Stimulated activated CD8-positive, alpha-beta memory T cell treated with anti-CD3 and anti-CD28 coated beads, Interleukin-7, amount 100 ng/mL, for 1 hour (primary cell): ENCODE measurements at places on chromosomes 2 and 18.

DNA sequence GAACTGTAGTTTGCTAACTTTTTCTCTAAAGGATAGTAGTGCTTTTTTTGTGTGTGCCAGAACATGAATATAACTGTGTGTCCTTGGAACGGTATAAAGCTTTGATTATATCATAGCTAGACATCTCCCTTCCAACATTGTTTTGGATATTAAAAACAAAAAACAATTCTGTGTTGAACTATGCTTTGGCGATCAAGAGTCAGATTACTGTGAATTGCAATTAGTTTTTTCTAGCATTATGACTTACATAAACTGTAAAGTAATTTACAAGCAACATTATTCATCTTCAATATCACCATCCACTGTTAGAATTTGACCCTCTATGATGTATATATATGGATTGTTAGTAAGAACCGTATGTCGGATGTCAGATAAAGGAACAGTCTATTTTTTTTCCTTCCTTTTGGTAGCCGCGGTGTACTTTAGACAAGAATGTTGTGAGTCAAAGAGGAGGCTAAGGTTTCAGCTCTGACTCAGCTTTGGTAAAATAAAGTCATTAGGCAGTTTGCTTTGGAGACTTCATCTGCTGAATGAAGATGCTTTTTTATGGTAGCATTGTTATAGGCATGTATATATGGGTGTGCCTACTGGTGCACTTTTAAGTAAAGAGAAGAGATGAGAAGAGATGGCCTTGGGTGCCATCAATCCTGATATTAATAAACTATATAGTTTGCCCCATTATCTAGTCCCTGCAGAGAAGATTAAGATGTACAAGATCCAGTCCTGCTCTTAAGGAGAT is 76.4 kb downstream of the LTBP1 start:
- DNase-seq, result no peak

DNA sequence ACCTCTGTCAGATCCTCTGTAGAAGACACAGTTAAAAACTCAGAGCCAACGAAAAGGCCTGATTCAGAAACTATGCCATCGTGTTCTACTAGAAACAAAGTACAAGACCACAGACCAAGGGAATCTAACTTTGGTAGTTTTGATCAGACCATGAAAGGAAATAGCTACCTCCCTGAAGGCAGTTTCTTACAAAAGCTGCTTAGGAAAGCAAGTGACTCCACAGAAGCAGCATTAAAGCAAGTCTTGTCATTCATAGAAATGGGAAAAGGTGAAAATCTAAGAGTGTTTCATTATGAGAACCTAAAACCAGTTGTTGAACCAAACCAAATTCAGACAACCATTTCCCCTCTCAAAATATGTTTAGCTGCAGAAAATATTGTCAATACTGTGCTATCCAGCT is 58.2 kb downstream of the FSIP2 start:
- no peak for DNase-seq

GRCh38 chr2:238854246-238854645 is 6.4 kb downstream of the TWIST2 start:
- DNase-seq, result no peak

- no peak for DNase-seq
These were observed 130.5 kb downstream of the EIPR1 start for GRCh38 chr2:3246928-3247714.

DNA sequence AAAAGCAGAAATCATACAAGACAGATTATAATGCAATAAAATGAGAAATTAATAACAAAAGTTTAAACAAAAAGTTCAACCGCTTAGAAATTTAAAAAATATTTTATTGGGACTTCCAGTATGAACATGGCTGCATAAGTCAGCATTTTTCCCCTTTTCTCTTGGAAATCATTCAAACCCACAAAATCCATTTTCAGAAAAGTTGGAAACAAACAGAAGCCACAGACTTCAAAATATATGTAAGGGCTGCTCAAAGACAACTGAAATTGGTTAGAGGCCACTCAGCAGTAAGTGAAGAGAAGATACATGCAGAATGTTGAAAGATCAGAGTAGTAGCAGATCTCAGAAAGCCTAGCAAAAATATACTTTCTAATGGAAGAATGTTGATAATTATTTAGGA is 194.0 kb downstream of the DYSF start:
- no peak for DNase-seq

DNA sequence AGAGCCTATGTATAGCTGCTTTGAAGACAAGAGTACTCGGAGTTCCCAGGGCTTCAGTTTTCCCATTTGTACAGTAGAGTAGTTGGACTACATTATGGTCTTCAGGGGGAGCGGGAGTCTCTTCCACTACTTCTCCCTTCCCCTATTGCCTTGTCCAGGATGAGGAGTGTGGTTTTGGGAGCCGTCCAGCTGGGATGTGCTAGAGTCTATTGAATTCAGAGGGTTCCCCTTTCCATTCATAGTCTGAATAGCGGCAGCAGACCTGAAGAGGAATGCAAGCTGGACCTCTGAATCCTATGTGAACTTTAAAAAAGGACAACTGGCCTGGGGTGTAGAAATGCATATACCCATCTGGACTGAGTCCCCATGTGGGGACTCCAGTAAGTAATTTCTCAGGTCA is 43.5 kb upstream of the EPG5 start:
- DNase-seq, result no peak

DNA sequence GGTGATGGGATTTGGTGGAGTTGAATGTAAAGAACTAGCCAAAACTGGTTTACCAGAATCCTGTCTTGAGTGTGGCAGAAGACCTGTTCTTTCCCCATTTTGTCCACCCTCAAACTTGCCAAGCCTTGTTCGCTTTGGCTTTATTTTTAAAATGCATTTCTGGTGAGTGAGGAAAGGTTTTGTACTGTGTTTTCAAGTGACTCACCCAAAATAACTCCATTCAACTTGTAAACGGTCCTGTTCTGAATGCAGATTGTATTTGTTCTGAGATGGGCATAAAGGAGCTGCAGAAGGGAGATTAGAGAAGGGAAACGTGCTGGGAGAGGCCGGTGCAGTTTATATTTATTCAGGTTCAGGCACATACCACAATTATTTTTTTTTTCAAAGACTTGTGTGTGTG is 5.3 kb upstream of the ITPRID2 start:
- no peak for DNase-seq

DNA sequence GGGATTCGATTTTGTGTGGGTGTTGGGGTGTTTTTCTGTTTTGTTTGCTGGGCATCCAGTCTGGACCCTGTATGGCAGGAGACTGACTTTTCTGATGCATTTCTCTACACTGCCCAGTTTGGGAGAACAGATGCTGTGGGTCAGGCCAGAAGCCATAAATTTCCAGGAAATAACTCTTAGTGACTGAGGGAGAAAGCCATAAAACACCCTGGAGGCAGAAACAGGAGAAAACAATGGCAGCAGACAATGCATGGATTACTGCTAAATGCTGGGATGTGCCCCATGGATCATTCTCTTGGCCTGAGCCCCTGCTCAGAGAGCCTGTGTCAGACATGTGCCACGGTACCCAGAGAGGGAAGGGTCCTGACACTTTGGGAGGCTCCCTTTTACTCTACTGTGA is 133.6 kb upstream of the CAPN13 start:
- no peak for DNase-seq

DNA sequence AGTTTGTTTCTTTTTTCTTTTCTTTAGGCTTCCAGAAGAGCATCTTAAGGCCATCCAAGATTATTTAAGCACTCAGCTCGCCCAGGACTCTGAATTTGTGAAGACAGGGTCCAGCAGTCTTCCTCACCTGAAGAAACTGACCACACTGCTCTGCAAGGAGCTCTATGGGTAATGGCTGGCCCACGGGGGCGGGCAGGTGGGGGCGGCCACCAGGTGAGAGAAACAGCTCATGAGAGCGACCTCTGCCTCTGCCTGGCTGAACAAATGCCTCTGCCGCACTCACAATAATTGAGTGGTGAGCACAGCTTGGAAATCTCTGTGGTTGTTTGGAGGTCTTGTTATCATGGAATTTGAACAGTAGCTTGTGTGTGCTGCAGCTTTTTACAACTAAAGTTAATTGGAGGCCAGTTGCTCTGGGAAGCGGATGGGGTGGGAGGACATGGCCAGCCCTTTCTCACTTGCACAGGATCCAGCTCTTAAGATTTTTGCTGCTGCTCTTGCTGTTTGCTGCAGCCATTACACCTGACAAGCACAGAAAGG is 70.4 kb downstream of the INPP5D start:
- no peak for DNase-seq

- DNase-seq, result no peak
These were observed 135.7 kb downstream of the MAIP1 start for GRCh38 chr2:200091126-200091525.

GRCh38 chr2:52405980-52406379 is 1361.6 kb upstream of the CHAC2 start:
- no peak for DNase-seq

GRCh38 chr2:86482034-86482433 is 40.9 kb downstream of the KDM3A start:
- no peak for DNase-seq

GRCh38 chr2:178521304-178522150 is 41.3 kb downstream of the PLEKHA3 start:
- no peak for DNase-seq

DNA sequence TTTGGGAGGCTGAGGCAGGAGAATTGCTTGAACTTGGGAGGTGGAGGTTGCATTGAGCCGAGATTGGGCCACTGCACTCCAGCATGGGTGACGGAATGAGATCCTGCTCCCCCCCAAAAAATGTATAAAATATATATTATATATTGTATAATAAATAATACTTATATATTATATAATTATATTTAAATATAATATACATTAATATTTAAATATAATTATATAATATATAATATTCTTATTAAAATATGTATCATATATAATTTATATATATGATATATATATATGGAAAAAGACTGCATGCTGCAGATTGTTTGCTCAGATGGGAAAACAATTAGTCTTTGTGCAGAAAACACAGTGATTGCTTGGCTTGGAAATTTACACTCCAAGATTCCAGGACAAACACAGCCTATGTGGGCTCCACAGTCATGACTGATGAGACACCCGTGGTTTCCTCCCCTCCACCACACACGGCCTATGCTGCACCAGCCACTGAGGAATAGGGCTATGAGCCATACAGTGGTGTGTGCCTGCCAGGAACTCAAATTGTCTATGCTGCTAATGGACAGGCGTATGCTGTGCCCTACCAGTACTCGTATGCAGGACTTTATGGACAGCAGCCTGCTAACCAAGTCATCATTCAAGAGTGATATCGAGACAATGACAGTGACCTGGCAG is 30.0 kb downstream of the PMAIP1 start:
- no peak for DNase-seq

DNA sequence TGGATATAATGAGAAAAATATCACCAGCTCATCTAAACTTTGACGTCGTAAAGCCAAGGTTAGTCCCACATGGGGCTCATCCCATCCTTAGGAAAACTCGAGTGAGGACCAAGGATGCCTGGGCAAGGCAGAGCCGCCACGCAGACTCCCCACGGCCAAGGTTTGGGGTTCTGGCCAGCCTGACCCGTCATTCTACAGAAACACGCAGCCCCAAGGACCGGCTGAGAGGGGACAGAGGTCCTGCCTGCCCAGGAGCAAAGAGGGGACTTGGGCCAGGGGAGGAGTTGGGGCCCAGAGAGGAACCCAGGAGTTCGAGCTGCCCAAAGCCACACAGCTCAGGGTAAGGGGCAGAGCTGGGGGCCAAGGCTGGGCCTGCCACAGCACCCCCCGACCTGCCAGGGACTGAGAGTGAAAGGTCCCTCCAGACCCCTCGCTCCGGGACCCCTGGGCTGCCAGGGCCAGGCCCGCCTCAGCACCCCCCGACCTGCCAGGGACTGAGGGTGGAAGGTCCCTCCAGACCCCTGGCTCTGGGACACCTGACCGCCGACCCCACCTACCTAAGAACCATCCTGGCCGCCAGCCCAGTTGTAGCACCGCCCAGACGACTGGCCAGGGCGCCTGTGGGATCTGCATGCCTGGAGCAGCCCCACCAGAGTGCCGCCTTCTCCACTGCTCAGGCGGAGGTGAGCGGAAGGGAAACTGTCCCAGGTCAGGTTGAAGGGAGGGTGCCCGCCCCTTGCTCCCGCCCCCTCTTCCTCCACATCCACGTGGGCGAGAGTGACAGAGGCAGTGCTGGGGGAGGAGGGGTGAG is at the start of gene PDCD1:
PDCD1 (minus strand) TSS at position 689 of the 811 bp plus-strand sequence; CDS start at position 633, 56 bp downstream.
- peak; percentile 28 for DNase-seq

GRCh38 chr2:74507926-74508520 is 528 bp upstream of the PCGF1 start:
- DNase-seq, result no peak

DNA sequence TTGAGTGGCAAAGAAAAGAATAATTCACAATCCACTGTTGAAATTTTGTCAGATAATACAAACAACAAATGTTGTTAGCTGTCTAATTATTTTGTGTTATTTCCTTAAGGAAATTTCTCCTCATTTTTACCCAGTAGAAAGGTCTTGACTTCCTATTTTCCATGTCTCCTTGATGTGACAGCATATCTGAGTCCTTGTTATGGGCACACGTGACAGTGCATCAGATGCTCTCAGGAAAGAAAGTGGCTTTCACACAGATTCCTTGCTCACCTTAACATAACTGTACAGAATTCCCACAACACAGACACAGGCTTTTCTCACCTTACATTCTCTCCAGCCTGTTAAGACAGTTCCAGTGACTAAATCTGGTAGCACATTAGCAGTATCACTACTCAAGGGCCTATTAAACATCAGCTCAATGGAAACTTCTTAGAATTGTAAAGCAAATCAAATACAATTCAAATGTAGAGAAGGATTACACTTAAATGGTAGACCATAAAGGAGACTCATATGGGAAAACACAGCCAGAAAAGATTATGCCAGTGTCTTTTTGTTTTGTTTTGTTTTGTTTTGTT is 30.2 kb upstream of the GPR55 start:
- DNase-seq, result no peak

GRCh38 chr2:3126171-3126910 is 251.3 kb downstream of the EIPR1 start:
- no peak for DNase-seq

- no peak for DNase-seq
These were observed 155.5 kb downstream of the TGIF1 start for GRCh38 chr18:3605486-3605952.
